ENCODE measurements at places on chromosomes 6 and 20.
A peak's percentile ranks its signal among the peaks of the same experiment; 100 is the strongest.

GRCh38 chr20:37365760-37366638 lies 20.1 kb downstream of the SRC start:
- peak; percentile 50 for DNase-seq

GRCh38 chr6:45558858-45559257 lies 181.1 kb upstream of the SUPT3H start:
- no peak for DNase-seq

- no peak for DNase-seq
These were observed 80.5 kb downstream of the ZNF217 start for GRCh38 chr20:53513168-53513488.

- DNase-seq: no peak
These were observed 48.2 kb downstream of the MRPL14 start for GRCh38 chr6:44078827-44079671.

DNA sequence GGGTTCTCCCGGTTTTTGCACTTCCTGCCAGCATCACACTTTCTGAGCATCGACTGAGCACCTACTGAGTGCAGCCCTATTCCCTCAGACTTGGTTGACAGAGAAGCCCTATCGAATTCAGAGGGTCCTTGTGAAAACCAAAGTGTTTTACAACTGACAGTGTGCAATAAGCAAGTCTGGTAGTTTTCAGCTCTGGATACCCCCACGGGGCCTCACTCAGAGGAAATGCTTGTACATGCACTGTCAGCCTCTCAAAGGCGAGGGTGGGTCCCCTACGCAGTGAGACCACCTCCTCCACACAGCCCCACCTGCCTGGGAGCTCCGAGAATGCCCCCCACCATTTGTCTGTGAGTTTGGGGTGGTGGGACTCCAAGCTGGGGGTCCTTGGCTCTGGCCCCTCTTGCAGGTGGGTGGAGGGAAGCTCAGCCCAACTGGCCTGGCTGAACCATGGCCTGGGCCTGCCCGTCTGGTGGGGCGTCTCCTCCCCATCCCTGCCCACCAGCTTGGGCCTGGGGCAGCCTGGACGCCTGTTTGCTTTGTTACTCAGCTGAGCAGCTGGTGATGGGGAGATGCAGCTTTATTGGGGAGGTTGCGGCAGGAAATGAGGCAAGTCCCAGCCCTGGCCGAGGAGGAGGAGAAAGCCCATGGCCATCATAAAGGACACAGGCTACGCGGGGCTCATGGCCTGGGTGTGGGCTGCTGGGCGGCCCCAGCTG lies 1.7 kb downstream of the SPDEF start:
- no peak for DNase-seq

DNA sequence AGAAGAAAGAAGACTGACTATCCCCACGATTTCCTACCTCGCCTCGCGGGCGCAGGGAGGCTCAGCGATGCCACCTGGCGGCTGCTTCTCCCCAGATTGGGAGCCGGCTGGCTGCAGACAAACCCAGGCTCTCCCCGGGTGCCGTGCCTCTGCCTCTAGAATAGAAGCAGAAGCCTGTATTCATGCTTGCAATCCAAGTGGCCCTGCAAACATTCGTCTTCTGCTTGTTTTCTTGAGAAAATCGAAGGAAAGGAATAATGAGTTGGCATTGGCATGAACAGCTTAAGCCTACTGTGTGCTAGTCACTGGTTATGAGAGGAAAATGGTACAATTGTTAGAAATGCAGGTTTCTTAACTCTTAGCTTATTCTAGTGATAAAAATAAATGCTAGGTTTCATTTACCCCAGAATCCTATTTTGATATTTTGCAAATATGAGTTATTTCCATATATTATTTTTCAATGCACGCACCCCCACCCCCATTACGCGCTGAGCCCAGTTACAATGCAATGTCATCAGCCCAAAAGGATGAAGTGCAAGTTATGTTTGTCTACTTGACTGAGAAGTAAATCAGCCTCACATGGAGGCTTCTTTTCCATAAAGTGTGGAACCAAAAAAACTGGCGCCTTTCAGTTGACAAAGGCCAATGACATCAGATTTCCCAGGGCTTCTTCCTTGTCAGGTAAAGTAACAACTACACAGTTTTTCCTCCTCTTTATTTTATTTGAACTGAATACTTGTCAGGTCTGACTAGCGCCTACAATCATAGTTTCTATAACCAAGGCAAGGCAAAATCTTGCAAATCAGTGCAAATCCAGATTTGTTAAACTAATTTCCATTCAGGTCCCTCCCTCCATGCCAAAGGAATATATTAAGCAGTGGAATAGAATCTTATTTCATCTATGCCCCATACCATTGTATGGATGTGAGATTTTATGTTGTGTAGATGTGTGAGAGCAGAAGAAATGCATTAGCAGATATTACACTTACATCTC lies 3.9 kb upstream of the SOX4 start:
- peak; percentile 89 for DNase-seq

GRCh38 chr20:20582734-20583133 lies 129.7 kb downstream of the RALGAPA2 start:
- DNase-seq: no peak

DNA sequence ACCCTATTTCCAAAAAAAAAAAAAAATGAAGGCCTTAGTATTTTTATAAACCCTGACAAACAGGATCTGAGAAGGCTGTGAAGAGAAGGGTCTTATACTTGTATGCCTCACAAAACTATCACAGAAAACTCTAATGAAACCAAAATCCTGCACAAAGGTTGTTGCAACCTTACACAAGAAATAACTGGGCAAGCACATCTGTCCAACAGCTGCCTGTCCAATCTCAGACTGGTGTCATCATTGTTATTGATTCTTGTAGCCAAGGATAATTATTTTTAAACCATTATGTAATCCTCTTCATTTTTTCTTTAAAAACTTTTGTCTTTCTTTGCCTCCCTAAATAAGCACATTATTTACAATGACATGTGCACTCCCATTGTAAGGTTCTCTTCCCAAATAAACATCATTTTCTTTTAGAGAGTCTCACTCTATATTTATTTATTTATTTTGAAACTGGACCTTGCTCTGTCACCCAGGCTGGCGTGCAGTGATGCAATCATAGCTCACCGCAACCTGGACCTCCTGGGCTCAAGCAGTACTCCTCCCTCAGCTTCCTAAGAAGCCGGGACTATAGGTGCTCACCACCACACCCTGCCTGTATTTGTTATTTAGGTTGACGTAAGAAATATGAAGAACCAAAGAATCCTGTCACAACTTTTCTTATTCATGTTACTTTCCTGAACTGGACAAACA lies 697.1 kb downstream of the DOK5 start:
- no peak for DNase-seq
